ENCODE measurements at places on chromosomes 1 and 21.

DNA sequence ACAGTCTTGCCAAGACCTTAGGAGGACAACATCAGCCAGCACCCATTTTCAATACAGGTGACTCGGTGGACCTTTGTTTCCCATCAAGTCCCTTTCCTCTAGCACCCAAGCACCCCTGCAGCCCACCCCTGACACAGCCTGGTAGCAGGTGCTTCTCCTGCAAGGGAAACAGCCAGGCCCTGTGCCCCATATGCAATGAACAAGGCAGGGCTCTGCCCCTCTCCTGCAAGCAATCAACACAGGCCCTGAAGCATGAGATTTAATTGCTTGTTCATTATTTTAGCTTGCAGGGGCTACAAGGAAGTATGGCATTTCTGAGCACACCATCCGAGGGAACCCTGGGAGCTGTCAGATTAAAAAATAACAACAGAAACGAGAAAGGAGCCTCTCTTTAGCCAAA lies 35.4 kb downstream of the TCP10L start:
- DNase-seq: no peak

GRCh38 chr1:234613128-234613875 lies 3.3 kb upstream of the IRF2BP2 start:
- DNase-seq: no peak

DNA sequence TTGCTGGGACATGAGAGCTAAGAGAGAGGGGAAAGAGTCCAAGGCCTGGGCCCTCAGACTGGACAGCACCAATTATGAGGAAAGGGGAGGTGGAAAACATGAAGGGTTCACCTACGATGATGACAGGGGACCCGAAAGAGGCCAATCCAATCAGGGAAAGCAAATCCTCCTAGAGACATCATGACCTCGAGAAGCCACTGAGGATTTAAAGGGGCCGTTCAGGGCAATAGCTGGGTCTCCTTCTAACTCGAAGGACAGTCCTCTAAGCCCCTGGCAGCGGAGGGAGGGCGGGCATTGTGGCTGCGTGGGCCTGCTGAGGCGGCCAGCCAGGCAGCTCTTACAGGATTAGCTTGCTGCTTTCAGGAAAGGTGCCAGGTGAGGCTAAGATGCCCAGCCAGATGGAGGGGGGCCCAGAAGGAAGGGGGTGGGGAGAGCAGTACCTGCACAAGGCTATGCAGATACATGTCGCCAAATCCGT lies 7.4 kb downstream of the MEF2D start:
- DNase-seq: no peak

GRCh38 chr1:3069491-3070308 lies 697 bp downstream of the PRDM16 start:
- no peak for DNase-seq

- no peak for DNase-seq
These were observed 4.9 kb upstream of the COL6A2 start for GRCh38 chr21:46092811-46093667.

DNA sequence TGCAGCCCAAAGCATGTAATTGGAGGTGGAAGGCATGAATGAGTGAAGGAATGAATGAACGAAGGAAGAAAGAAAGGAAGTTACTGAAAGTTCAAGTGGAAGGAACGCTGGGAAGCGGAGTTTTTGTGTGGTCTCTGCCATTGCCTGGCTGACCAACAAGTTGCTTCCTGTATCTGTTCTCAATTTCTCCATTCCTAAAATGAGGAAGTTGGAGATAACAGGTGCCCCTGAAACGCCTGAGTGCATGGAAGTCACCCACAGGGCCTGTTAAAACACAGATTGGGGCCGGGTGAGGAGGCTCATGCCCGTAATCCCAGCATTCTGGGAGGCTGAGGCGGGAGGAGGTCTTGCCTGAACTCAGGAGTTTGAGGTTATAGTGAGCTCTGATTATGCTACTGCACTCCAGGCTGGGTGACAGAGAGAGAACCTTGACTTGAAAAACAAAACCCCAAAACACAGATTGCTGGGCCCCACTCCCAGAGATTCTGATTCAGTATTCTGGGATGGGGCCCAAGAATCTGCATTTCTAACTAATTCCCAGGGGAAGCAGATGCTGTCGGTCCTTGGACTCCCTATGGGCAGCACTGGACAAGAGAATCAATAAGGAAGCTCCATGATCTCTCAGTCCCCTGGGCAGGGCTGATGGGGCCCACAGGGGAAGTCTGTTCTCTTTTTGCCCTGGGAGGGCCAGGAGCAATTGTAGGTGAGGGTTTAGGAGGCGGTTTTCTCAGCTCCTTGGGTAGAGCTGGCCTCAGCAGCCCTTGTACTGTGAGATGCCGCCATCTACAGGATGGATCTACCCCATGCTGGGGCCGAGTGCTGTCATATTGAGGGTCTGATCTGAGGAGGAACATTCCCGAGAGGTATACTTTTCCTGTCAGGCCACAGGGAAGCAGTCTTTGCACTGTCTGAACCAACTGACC lies 3.3 kb upstream of the CNR2 start:
- peak; percentile 81 for DNase-seq

DNA sequence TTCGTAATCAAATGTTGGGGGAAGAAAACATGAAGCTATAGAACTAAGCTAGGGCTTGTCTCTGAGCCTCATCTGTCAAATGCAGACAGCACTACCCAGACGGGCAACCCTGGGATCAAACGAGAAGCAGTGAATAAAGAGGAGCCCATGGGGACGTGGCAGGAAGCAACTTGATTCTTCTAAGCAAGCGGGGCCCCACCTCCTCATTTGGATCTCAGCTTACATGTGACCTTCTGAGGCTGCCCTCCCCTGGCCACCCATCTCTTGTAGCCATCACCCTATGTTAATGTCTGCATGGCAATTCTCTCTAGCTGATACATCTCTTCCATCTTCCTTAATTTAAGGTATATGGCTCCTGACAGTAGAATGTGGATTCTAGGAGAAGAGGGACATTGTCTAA lies 171.3 kb downstream of the IGSF21 start:
- no peak for DNase-seq

- DNase-seq: peak; percentile 30
These were observed 14.9 kb upstream of the VPS26C start for GRCh38 chr21:37281993-37282392.

GRCh38 chr1:36494971-36495370 lies 12.3 kb upstream of the CSF3R start:
- DNase-seq: no peak

DNA sequence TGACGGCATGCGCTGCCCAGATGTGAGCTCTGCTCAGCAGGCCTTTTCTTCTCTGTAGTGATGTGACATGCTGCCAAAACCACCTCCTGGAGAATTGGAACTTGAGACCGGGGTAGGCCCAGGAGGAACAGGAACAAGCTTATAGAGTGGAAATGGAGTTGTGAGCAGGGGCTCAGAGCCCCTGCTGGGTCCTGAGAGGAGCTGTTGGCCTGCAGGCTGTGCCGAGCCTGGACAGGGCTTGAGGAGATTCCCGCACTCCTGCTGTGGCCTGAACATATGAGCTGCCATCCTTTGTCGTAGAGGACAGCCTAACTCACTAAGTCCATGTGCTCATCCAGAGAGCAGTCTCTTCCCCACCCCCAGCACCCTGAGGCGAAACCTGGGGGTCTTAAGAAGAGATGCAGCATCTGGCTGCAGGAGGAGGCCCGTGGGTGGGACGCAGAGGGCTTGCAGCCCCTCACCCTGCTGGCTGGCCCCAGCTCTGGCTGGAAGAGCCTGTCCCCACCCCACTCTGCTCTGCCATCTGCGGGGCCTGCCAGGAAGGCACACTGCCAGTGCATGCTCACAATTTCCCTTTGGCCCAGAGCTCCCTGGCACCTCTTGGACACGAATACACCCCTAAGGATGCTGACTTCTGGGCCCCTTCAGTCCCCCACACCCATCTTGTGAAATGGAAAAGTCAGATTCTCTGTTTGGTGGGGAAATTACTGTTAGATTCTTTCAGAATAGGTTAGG lies 42.5 kb downstream of the PTPRF start:
- no peak for DNase-seq

- no peak for DNase-seq
These were observed 6.5 kb downstream of the THEMIS2 start for GRCh38 chr1:27878787-27879335.

DNA sequence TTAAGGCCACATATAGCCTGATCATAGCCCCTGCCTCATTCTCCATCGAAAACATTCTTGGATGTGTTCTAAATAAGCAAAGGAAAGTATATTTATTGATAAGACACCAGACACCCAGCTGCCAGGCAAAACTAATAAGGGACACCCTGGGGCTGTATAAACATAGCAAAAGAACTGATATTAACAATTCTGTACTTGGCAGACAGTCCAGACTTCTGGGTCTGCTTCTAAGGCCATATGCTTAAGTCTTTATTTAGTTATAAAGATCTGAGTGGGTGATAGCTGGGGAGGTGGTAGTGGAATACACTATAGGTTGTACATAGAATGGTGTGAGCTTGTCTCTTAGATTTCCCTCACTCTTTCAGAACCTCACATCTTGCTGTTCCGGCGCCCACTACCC lies 3.9 kb downstream of the CKS1B start:
- DNase-seq: no peak

DNA sequence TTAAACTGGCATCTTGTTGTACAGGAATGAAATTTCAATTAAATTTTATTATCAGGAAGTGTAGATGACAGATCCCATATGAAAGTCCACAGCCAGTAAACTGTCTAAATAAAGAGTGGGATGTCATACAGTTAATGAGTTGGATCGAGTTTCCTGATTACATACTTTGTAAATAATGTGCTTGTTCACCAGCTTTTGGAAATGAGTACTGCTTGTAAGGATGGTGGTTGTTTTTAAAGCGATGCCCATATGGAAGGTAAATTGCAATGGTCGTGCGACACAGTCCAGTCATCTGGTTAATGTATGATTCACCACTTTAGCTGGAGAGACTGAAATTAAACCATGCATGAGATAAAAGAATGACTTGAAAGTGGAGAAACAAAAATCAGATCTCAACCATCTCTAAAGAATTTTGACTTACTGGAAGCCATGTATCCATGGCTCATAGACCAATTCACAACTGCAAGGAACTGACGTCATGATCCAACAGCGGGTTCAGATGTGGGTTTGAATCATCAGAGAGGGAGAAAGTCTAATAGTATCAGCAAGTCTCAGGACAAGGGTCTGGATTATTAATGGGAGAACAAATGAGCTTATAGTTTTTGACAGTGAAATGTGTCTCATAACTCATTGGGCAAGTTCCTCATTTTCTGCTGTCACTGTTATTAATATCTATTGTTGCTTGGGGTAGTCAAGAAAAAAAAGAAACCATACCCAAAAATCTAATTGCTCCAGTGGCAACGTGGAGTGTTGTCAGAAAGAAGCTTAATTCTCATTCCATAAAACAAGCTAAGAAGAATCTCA lies 49.0 kb downstream of the MAP10 start:
- no peak for DNase-seq

GRCh38 chr1:157595356-157595755 lies 2.5 kb downstream of the FCRL4 start:
- no peak for DNase-seq

- no peak for DNase-seq
These were observed 70.7 kb downstream of the SPATA46 start for GRCh38 chr1:162305969-162306368.

- no peak for DNase-seq
These were observed 31.8 kb upstream of the KCNQ4 start for GRCh38 chr1:40751802-40752201.

DNA sequence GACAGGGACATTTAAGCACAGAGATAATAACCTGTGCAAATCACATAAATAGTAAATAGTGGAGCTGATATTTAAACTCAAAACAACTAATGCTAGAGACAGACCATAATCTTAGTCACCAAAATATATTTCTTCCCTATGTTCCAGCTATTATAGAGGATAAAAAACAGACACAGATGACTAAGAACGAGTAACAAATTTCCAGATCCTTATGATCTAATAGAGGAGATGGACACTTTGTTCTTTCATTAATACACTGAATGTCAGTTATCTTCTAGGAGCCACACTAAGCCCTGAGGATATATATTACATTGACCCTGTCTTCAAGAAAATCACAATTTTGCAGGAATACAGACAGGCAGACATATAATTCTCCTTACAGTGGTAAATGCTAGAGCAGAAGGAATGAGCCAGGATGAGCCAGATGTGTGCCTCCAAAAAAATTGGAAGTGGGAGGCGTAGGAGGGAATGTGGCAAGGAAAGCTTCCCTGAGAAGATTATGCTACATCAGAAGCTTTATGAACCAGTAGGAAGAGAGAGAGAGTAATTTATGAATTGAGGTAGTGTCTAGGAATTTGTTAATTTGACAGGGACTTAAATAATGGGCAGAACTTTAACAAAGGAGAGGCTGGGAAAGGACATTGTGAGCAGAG lies 395.4 kb upstream of the BEND5 start:
- DNase-seq: no peak

GRCh38 chr1:96583903-96584302 lies 137.7 kb upstream of the PTBP2 start:
- DNase-seq: no peak

- no peak for DNase-seq
These were observed 85.0 kb downstream of the NUF2 start for GRCh38 chr1:163406772-163407171.

DNA sequence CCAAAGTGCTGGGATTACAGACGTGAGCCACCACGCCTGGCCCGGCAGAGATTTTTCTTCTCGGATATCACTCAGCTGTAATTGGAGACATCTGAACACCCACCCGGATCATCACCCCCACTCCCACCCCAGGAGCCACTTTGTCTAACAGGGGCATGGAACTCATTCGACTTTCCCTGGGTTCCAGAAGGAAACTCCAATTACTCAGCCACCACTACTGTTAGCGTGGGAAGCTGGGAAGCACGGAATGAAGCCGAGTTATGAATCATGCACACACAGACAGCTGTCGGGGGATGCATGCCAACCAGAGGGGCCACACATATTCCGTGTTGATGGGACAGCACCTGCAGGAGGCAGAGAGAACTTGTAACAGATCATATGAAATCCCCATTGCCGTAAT lies 85.2 kb downstream of the HLCS start:
- DNase-seq: no peak

DNA sequence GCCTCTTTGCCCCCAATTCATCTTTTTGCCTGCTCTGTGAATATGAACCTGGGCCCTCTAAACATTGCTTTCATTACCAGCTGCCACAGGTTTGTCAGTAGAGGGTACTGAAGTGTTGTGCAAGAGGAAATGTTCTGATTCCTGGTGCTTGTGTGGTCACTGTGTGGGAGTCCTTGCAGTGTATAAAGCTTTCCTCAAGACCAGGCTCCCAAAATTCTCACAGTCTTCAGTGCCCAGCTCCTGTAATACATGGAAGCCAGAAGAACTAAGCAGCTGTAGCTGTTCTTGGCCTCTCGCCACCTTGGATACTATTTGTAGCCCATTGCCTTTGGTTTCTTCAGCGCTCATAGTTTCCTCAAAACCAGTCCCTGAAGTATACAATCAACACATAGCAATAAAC lies 1046.2 kb downstream of the BRINP3 start:
- DNase-seq: no peak

- no peak for DNase-seq
These were observed 113.4 kb downstream of the SPSB1 start for GRCh38 chr1:9406111-9406510.

Measured in natural killer cell (primary cell).